ENCODE measurements at places on chromosomes 16 and 17. TPM values are rescaled to one million over a fixed set of nuclear protein-coding genes. Genes with fewer than 3 reads are reported as not detected.
A peak's percentile ranks its signal among the peaks of the same experiment; 100 is the strongest.

- DNase-seq = peak; percentile 40
Measured at GRCh38 chr17:50806141-50806643, 29.2 kb upstream of the WFIKKN2 start.

The SHPK gene
- 14.5 TPM for total RNA-seq

DNA sequence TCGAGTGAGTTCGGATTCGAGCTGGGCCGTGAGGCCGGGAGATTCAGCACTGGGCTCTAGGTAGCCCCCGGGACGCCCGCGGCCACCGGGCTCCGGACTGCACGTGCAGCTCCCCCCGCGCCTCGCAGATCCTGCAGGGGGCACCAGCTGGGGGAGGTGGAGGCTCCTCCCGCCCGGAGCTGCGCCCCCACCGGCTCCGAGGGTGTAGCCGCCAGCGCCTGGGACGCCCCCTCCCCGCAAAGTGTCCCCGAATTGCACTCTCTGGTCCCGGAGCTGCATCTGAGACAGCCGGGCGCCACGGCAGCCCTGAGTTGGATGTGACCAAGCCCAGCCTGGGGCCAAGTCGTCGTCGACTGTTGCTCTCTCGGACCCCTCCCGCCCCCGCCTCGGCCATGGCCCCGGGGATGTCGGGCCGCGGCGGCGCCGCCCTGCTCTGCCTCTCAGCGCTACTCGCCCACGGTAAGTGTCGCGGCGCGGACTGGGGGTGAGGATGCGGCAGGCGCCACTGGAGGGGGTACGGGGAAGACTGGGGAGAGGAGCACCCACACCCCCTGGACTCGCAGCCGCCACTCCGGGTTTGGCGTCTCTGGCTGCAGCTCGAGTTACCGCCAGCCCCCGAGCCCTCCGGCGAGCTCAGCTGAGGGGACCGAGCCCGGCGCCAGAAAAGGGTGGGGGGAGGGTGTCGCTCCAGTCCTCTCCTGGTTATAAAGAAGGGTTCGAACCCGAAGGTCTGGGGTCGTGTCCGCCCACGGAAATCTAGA is 1.5 kb downstream of the TMEM132E start:
- no peak for DNase-seq

GRCh38 chr17:58669853-58670252 is 22.0 kb downstream of the TEX14 start:
- DNase-seq = no peak

DNA sequence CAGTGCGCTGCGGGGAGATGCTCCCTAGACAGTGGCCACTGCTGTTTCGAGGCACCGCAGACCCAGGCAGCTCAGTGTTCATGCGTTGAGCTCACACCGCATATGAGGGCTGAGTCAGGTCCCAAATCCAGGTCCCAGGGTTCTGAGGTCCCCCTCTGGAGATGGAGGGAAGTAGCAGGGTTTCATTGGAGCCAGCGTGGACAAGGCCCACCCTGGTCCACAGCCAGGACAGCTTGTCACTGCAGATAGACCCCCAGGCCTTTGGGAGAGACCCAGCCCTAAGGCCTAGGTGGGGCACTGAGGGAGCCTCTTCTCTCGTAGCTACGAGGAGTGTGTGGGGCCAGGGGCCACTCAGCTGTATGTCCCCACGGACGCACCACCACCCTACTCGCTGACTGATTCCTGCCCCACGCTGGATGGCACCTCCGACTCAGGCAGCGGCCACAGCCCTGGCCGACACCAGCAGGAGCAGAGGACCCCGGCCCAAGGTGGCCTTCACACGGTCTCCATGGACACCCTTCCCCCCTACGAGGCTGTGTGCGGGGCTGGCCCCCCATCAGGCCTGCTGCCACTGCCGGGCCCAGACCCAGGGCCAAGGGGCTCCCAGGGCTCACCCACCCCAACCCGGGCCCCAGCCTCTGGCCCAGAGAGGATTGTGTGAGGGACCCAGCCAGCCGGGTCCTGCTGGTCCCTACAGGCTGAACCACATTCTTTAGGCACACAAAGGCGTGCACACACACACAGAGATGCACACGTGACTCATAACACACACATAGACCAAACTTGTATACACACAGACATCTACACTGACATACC is 53.4 kb downstream of the BEAN1 start:
- no peak for DNase-seq

DNA sequence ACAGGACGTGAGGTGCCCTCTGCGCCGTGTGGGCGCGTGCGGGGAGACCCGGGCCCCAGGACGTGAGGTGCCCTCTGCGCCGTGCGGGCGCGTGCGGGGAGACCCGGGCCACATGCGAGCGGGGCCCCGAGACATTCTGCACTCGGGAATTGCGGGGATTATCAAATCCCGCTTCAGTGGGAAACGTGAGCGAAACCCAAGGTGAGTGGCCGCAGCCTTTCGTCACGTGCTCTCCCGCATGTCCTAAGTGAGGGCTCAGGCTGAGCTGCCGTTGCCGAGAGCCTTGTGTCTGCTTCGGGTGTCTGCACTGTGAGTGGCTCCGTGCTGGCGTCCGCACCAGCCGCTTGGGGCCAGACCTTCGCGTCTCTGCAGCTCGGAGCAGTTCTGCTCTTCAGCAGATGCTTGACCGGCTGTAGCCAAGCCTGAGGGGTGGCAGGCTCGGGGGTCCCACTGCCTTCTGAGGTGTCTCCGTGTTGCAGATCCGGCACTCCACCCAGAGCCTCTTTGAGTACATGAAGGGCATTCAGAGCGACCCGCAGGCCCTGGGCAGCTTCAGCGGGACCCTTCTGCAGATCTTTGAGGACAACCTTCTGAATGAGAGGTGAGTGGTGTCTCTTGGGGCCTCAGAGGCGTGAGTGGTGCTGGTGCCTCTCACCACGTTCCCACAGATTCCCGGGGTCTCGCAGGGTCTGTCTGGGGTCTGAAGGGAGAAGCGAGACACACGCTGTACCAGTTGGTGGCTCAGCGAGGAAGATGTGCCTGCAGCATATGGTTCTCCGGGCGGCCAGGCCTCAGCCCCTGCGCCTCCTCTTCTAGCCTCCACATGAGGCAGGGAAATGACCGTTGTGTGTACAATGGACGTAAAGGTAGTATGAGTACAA is 90.5 kb upstream of the ZNF750 start:
- no peak for DNase-seq

DNA sequence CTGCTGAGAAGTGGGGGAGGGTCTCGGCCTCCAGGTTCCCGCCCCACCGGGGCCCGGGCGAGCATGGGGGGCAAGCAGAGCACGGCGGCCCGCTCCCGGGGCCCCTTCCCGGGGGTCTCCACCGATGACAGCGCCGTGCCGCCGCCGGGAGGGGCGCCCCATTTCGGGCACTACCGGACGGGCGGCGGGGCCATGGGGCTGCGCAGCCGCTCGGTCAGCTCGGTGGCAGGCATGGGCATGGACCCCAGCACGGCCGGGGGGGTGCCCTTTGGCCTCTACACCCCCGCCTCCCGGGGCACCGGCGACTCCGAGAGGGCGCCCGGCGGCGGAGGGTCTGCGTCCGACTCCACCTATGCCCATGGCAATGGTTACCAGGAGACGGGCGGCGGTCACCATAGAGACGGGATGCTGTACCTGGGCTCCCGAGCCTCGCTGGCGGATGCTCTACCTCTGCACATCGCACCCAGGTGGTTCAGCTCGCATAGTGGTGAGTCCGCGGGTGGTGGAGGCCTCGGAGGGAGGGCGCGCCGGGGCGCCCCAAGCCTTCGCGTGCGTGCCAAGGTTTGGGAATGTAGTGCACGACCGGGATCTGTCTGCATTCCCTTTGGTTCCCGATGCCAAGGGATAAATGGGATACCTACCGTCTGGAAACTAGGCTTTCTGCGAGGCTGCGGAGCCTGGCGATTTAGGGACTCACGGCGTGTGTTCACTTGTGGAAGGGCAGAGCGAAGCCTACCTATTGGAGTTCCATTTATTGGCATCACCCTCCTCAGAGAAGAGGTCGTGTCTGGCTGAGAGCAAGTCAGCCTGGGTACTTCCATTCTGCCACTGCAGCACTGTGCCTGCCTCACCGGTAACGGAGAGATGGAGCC is 1.0 kb downstream of the ZNRF1 start:
- peak; percentile 51 for DNase-seq

- no peak for DNase-seq
Measured at GRCh38 chr16:15031179-15031578, 24.7 kb downstream of the NTAN1 start.

The ENKD1 gene
- total RNA-seq = 34.4 TPM

The LONP2 gene
- total RNA-seq = 104 TPM

GRCh38 chr16:86523166-86523740 is 12.9 kb downstream of the FOXF1 start:
- no peak for DNase-seq

The QPRT gene
- total RNA-seq = 17.2 TPM

DNA sequence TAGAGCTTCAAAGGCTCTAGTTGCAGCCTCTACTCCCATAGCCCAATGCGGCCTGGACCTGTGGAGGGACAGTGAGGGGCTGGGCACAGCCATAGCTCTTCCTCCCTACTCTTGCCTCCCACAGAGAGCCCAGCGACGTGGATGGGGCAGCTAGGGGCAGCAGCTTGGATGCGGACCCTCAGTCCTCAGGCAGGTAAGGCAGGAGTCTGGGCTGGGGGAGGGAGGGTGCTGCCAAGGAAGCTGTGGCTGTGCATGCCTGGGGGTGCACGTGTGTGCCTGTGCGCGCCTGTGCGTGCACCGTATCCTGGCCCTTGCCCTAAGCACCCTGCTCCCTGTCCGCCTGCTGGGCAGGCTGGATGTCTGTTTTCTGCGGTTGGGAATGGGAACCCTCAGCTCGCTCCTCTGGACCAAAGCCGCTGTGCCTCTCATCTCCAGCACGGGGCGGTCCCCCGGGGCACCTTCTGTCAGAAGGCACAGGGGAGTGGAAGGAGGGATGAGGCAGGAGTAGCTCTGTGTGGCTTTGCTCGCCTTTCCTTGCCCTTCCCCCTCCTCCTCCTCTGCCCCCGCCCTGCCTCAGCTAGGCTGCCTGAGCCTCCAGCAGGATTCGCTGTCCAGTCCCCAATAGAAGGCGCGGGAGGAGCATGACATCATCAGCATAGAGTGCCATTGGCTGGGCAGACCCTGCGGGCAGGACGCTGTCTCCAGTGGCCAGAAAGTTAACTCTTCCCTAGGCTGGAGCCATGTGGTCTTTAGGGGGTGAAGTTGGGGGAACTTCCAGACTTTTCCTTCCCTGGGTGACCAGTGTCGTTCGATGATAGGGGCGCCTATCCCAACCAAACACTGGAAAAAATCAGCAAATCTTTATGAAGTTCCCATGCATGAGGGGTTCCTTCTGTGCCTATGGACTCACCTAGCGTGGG is 797 bp downstream of the PRCD start:
- DNase-seq = peak; percentile 94

DNA sequence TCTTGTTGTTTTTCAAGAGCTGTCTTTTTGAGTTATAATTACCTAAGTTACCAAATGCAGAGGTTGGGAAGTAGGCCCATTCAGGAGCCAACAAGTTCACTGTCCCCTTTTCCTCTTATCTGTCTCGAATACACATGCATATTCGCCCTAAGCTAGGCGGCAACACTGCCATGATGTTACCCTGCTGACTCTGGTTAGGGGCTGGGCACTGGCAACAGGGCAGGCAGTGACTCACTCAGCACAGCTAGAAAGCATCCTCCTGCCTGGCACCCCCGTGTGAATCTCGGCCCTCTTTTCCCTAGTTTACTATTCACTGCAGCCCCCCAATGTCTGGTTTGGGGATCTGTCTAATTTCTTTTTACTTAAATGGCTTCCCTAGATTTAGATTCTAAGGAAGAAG is 13.8 kb downstream of the DBF4B start:
- no peak for DNase-seq

GRCh38 chr16:86516623-86517003 is 6.3 kb downstream of the FOXF1 start:
- DNase-seq = no peak

The NAGS gene
- 3.6 TPM for total RNA-seq

Data from mucosa of gallbladder (tissue), 1 donor.